ENCODE measurements at places on chromosomes 2 and 18. TPM values are rescaled to one million over a fixed set of nuclear protein-coding genes. Genes with fewer than 3 reads are reported as not detected.

The SIGLEC15 gene
- 1.7 TPM for total RNA-seq

The PTCD3 gene
- 48.6 TPM for total RNA-seq

The PDE1A gene
- total RNA-seq: 0.10 TPM

The PAX8 gene
- total RNA-seq: 2.1 TPM

The SULT1C4 gene
- total RNA-seq: 4.1 TPM

The TCF4 gene
- total RNA-seq: 162 TPM

The PFN4 gene
- not detected for total RNA-seq

The MAP3K19 gene
- total RNA-seq: not detected

The MFSD2B gene
- total RNA-seq: 0.20 TPM

The ACMSD gene
- total RNA-seq: not detected

The CKAP2L gene
- total RNA-seq: 21.0 TPM

The ALPG gene
- total RNA-seq: 0.07 TPM

The VWA3B gene
- total RNA-seq: not detected

The SLC9A4 gene
- not detected for total RNA-seq

The ARMC9 gene
- 8.6 TPM for total RNA-seq

The PARD3B gene
- 3.0 TPM for total RNA-seq

The CHST10 gene
- 10.4 TPM for total RNA-seq

The HOXD13 gene
- total RNA-seq: not detected

The SGO2 gene
- 15.5 TPM for total RNA-seq

The LRRTM4 gene
- not detected for total RNA-seq

The L3MBTL4 gene
- 2.9 TPM for total RNA-seq

The CNGA3 gene
- total RNA-seq: 0.05 TPM

The CNTNAP5 gene
- not detected for total RNA-seq

The PLA2R1 gene
- 6.4 TPM for total RNA-seq

The HAUS1 gene
- total RNA-seq: 53.7 TPM

The GALNT14 gene
- 2.1 TPM for total RNA-seq

The TMEM178A gene
- total RNA-seq: not detected

The SRD5A2 gene
- total RNA-seq: not detected

The CDK5R2 gene
- total RNA-seq: not detected
